Upper lobe of left lung (tissue), 6 donors: ENCODE measurements at places on chromosomes 12 and 14. TPM values are rescaled to one million over a fixed set of nuclear protein-coding genes. Genes with fewer than 3 reads are reported as not detected.

Gene SYT10
- 0.47 TPM for total RNA-seq

Gene P2RX2
- total RNA-seq = 0.27 TPM

Gene TCL1A
- not detected for total RNA-seq

Gene PPP4R3A
- total RNA-seq = 76.3 TPM

Gene SLC6A12
- total RNA-seq = 9.2 TPM

Gene GPX2
- 9.5 TPM for total RNA-seq

Gene NAA25
- 16.7 TPM for total RNA-seq

Gene ACSM4
- not detected for total RNA-seq

Gene SLC35F4
- total RNA-seq = not detected
